ENCODE measurements at places on chromosomes 7 and 10.

DNA sequence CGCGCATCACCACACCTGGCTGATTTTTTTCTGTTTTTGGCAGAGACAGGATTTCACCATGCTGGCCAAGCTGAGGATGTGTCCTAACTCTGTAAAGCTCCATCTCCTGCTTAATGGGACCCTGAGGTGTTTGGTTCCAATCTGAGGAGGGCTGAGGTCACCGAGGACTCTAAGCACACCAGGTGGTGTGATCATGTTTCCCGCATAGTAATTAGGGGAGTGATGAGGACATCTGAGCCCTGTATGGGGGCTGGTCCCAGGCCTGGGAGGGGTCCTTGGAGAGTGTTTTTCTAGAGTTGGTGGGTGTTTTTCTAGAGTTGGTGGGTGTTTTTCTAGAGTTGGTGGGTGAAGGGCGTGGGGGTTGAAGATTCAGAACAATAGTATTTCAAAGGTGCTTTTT lies 3.0 kb upstream of the ABHD11 start:
- no peak for DNase-seq

GRCh38 chr10:104966563-104967297 lies 325.6 kb downstream of the SORCS3 start:
- DNase-seq, result no peak

GRCh38 chr10:49645417-49645816 lies 31.6 kb downstream of the CHAT start:
- no peak for DNase-seq

DNA sequence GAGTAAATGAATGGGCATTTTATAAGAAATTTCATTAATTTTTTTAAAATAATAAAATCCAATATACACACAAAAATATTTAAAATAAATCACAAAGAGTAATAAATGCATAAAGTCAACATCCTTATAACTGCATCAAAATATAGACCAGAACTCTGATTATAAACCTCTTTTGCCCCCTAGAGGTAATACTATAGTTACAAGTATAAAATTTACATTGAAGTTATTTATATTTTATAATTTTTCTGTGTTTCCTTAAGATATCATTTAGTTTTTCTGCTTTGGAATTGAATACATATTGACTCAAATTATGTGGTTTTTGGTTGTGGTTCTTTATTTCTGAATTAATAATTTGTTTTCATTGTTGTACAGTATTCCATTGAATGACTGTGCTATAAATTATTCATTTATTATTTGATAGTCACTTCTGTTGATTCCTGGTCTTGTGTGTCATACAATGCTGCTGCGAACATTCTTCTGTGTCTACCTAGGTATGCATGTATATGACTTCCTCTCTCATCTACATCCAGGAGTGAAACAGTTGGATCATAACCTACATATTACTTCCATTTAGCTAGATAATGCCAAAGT lies 673.6 kb downstream of the IPMK start:
- DNase-seq, result no peak

DNA sequence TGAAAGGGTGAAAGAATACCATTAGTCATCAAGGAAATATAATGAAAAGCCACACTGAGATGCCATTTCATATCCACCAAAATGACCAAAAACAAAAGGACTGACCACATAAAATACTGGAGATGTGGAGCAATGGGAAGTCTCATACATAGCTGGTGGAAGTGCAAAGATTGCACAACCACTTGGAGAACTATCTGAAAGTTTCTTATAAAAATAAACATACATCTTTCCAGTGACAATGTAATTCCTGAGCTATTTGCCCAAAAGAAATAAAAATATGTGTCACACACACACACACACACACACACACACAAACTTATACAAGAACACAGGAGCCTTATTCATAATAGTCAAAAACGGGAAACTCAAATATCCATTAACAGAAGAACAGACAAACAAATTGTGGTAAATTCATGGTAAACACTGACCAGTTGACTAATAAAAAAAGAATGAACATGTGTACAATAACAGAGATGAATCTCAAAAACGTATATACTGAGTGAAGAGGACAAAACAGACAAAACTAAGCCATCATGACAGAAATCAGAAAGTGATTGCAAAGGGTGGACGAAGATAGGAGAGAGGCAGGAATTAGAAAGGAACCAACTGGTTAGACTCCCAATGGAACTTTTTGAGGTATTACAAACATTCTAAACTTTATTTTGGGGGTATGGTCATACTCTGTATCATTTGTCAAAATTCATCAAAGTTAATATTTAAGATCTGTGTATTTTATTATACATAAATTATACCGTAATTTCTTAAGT lies 21.5 kb downstream of the WASL start:
- peak; percentile 98 for DNase-seq

- peak; percentile 75 for DNase-seq
These were observed 6.0 kb upstream of the REEP3 start for GRCh38 chr10:63515002-63515763.

- DNase-seq, result no peak
These were observed 86.3 kb downstream of the PLPP4 start for GRCh38 chr10:120543291-120543690.

GRCh38 chr10:61754587-61755550 lies 92.1 kb downstream of the CABCOCO1 start:
- peak; percentile 54 for DNase-seq

DNA sequence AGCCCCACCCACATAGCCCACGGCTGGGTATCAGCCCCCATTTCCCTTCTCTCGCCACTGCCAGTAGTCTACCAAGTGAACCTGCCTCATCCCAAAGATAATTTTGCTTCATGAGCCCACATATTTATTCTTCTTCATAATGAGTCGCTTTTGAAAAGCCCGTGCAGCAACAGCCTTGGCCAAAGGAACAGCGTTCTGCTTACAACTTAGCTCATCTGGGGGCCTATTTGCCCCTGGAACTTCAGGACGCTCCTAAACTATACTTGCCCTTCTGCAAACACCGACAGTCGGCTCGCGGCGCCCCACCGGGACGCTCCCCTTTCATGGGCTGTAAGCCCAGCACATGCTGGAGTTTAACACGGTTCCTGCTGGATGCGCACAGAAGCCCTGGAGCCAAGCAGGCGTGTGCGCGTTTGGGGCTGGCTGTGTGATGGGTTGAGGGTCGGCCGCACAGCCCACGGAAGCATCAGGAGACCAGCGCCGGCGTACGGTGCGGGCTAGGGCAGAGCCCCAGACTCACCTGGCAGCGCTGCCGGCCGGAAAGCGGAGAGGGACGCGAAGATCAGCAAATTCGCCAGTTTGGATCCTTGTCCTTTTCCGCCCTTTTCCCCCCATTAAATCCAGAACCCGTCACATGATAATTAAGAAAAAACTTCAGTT lies 370 bp downstream of the TMEM60 start:
- no peak for DNase-seq

GRCh38 chr10:71735709-71736569 lies 16.4 kb upstream of the C10orf105 start:
- no peak for DNase-seq

- DNase-seq, result peak; percentile 87
These were observed 110.7 kb downstream of the AKR1D1 start for GRCh38 chr7:138186951-138187351.

DNA sequence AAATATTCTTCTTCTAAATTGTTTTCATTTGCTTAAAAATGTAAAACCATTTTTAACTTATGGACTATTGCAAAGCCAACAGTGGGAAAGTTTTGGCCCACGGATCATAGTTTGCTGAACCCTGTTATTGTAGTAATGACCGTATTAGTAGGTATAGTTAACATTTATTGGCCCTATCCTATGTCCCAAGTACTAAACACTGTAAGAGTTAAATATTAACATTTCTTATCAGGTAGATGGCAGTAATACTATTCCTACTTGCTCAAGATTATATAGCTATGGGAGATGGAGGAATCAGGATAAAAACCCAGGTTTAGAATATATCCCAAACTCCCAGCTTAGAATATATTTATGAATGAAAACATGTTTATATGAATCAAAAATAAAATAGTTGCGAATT lies 993.2 kb downstream of the SORCS3 start:
- DNase-seq, result no peak

GRCh38 chr10:79437111-79437814 lies 8.2 kb downstream of the ZCCHC24 start:
- no peak for DNase-seq

- no peak for DNase-seq
These were observed 27.6 kb downstream of the AMZ1 start for GRCh38 chr7:2715341-2716231.

- DNase-seq, result no peak
These were observed 103.6 kb downstream of the BTAF1 start for GRCh38 chr10:92027141-92027540.

GRCh38 chr7:153835103-153835502 lies 217.1 kb upstream of the DPP6 start:
- DNase-seq, result no peak

DNA sequence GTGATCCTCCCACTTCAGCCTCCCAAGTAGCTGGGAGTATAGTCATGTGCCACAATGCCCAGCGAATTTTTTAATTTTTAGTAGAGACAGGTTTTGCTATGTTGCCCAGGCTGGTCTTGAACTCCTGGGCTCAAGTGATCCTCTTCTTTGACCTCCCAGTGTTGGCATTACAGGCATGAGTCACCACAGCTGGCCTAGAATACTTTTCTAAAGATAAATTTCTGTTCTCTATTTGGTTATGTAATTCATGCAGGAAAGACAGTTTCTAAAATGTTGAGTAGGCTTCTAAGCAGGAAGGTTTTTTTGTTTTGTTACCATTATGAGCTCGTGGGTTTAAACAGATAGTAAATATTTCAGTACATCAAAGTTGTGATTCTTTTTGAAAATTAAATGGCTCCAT lies 5.0 kb downstream of the RBAK start:
- no peak for DNase-seq

DNA sequence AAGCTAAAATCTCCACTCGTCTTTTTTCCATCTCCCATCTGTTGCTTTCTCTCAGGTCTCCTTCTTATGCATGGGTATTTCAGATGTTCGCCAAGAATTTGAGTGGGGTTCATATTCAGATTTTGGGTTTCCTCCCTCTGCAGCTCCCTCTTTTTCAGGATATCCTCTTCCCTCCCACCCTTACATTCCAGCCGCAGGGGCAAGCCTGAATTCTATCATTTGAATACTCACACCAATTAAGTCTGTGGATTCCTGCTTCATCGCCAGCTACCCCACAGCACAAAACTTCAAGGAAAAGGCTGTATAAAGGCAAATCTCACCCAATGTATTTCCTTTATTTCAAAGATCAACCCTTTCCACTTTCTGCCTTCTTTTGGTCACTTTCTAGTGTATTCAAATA lies 41.6 kb upstream of the FOXI2 start:
- DNase-seq, result no peak

DNA sequence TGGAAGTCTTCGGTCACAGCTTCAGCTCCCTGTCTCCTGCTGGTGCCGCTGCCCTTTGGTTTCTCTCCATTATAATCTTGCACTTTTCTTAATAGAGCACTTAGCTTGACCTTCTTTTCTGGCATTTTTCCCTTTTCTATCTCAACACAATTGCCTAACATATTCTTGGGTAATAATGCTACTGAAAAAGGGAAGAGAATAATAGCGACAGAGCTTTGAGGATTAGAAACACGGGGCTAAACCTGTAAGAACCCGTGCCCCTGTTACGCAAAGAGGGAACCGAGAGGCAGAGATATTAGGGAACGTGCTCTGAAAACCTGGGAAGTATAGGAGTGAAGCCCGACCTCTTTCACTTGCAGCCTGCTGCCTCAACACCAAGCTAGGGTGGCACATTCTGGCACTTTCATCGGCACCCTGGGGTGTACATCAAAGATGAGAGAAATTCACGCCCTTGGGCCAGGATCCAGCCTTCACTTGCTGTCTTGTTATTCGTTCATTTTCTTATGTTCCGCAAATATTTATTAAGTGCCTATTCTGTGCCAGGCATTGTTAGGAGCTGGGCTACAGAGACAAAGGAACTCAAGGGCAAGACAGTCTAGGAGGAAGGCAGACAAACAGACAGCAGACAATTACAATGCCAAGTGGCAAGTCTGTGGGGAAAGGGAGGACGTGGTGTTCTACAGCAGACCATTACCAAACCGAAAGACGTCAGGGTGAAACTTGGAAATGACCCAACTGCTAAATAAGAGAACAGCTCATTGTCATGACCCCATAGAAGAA lies 33.0 kb upstream of the GALNTL5 start:
- DNase-seq, result no peak

DNA sequence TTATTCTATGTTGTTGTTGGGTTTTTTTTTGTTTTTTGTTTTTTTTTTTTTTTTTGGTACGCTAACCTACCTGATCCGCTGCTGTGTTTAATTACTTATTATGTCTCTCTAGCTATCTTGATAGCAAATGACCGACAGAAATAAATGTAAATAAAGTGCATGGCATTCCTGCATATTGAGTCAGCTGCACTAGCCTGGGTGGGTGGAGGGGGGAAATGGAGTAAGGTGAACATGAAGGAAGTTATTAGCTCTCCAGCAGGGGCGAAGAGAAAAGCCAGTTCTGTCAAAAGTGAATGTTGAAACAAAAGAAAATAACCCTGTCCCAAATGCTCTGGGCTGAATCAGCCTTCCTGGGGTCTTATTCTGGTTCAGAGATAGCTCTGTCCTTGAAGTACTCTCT lies 210.7 kb upstream of the MDFIC start:
- DNase-seq, result peak; percentile 10

GRCh38 chr10:85946713-85947326 lies 419.8 kb downstream of the GRID1 start:
- DNase-seq, result no peak

GRCh38 chr10:234708-235406 lies 99.6 kb downstream of the ZMYND11 start:
- DNase-seq, result no peak

- DNase-seq, result no peak
These were observed 19.7 kb downstream of the POLR3A start for GRCh38 chr10:78009662-78010061.

DNA sequence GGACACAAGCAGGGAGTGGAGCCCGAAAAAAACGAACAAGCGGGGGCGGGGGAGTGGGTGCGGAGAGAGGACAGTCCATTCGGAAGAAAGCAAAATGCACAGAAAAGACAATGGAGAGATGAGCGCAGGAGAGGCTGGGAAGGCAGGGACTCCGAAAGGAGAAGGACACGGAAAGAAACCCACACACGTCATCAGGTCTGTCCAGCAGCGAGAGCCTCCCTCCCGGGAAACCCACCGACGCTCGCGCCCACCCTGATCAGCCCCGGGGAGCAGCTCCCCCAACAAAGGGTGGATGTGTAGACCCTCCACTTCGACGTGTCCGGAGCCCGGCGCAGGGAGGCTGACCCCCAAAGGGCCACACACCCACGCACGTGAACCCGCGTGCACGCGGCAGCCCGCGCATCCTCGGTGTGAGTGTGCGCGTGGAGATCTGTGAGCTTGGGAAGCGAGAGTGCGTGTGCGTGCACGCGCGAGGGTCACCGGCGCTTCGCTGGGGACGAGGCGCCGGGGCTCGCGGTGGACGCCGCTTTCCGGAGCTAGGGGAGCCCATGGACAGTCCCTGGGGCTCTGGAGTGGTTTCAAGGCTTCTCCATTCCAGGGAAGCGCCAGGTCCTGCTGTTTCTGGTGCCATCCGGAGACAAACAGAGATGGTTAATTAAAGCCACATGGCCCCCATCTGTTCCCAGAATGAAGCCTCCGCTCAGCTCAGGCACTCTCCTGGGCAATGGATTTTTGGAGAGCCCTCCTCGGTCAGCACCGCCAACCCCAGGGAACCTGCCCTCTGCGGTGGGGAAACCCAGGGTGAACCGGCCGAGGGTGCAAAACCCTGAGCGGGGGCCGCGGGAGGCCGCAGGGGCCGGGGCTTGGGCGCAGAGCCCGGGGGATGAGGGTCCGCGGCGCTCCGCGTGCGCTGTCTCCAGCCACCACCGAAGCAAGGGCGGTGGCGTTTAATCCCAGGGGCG lies 916 bp downstream of the LAMB1 start:
- no peak for DNase-seq

- DNase-seq, result peak; percentile 37
These were observed 372.3 kb upstream of the NRP1 start for GRCh38 chr10:33706746-33707145.

- peak; percentile 99 for DNase-seq
These were observed 48.6 kb upstream of the PPIF start for GRCh38 chr10:79298403-79299244.

Measured in astrocyte (in vitro differentiated cells and primary cell).